ENCODE measurements at places on chromosomes 3 and 15.

GRCh38 chr15:28006116-28006905 is 92.8 kb downstream of the OCA2 start:
- DNase-seq: no peak

DNA sequence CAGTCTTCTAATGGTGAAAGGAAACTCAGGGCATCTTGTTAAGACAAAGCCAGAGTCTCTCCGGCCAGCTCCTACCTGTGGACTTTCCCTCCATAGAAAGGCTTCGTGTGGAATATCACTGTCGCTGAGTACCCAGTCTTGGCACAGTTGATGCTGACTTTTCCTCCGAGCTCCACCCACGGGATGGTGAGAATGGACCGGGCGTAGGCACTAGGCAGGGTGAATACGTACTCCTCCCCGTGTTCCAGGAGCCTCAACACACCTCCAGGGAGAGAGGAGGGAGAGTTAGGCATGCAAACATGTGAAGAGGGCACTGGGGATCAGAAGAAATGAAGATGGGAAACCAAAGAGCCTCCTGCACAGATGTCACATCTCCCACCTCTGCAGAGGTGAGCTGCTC is 138.0 kb downstream of the STT3B start:
- DNase-seq: no peak

DNA sequence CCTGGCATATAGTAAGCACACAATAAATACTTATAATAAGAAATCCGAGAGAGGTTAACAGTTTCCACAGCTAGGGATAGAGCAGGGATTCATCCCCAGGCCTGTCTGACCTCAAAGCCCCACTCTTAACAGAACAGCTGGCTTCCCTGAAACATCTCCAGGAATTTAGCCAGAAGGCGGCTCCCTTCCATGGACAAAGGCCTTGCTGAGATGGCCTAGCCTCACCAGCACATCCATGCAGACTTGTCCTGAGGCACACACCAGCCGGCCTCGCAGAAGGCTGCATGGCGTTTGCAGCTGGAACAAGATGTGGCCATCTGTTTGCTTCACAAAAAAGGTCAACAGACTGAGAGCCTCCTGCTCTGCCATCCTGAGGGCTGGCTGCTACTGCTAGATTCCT is 245.4 kb downstream of the SLCO3A1 start:
- DNase-seq: no peak

- DNase-seq: no peak
Measured at GRCh38 chr3:58266577-58266976, 29.0 kb downstream of the ABHD6 start.

DNA sequence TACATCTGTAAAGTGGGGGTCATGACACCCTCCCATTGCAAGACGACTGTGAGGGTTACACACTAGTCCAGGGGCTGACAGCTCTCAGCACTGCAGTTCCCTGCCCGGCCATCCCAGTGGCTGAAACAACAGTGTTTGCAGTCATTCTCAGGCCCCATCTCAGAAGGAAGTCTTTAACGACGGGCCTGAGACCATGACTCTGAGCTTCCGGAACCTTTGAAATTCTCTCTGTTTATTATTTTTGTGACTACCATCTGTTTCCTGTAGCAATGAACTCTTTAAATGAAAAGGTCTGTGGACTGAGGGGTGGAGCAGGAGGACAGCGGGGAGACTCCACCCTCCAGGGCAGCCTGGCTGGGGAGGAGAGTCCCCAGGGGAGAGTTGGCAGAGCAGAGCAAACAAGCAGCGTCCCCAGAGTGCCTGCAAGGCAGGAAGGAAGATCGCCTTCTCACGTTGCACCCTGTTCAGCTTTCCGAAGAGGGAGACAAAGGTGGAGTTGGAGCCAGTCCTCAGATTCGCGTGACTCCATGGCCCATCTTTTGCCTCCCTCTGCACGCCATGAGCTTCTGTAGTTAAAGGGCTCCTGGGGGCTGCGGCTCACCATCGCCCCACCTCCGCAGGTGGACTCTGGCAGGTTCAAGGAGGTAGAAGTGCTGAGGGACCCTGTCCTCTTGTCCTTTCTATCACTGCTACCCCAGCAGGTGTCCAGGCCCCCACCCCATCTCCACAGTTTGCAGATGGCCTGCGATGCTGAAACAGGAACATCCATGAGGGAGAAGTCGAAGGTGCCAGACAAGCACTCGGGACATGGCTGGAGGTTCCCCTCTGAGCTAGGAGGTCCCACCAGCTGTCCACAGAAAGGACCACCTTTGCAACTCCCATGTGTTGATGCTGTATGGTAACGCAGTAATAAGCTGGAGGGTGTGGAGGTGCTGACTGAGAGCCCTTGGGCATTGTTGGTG is 525.8 kb upstream of the PROK2 start:
- no peak for DNase-seq

DNA sequence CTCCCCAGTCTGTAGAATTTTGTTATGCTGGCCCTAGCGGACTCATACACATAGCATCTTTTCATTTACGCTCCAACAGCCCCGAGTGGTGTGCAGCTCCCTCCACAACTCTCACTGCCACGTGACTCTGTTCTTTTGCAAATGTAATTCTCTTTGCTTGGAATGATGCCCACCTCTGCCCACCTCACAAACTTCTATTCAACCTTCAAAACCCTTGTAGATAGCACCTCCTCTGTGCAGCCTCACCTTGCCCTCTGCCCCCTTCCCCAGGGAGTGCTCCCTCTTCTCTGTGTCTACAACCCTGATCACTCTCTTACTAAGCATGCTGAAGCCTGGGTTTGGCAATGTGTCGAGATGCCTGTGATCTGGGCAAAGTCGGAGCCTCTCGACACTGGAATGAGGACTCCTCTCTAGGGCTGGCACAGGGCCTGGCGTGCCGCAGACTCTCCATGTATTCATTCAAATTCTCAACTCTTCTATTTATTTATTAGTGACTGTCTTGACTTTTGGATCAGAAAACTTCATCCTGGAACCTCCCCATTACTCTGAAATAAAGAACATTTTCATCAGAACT is 73.5 kb downstream of the MGLL start:
- no peak for DNase-seq

GRCh38 chr3:192920411-192920810 is 2.8 kb upstream of the MB21D2 start:
- DNase-seq: no peak

DNA sequence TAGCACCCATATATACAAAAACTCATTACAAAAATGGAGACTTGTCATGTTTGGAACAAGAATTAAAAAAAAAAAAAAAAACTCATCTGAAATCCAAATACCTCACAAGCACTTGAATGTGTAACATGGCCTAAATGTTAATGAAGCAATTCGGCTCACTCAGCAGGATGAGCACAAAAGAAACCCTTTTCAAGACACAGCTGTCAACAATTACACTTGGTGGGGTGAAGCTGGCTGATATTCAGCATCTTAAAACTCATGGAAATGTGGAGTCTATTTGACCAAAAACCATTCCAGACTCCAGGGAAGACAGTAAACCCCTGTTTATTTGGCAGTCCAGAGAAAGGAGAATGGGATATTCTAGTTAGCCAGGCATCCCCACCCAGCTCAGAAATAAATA is 205.4 kb upstream of the TSC22D2 start:
- DNase-seq: no peak

- no peak for DNase-seq
Measured at GRCh38 chr3:196431181-196432136, 768 bp downstream of the UBXN7 start.

DNA sequence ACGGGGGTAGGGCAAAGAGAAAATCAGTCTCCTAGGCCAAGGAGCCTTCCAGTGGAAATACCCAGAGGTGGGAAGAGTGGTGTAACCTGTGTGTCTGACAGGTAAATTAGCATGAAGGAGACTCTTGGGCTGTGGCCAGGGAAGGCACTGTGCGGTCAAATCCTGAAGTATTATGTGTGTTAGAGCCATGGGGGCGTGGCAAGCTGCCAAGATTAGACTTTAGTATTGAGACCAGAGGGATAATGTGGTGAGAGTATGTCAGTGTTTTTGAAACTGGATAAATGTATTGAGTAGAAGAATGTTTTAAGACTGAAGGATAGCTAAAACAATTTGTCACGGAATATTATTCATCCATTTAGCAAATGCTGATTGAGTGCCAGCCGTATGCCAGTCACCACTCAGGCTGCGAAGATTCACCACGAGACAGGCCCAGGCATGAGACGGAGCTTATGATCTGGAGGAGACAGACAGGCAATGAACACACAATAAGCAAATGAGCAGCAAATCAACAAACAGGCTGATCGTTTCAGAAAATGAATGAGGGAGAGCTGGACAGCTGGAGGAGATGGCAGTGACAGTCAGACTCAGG is 445.9 kb downstream of the MCTP2 start:
- no peak for DNase-seq

GRCh38 chr15:68508485-68509189 is 70.2 kb upstream of the CORO2B start:
- DNase-seq: no peak

- no peak for DNase-seq
Measured at GRCh38 chr3:46462111-46462510, 2.6 kb downstream of the LTF start.

- DNase-seq: no peak
Measured at GRCh38 chr3:197001972-197002700, 27.5 kb downstream of the MELTF start.

- DNase-seq: peak; percentile 6
Measured at GRCh38 chr15:75694241-75695182, 18.1 kb downstream of the CSPG4 start.

GRCh38 chr15:47339800-47340570 is 377.3 kb upstream of the SEMA6D start:
- no peak for DNase-seq

DNA sequence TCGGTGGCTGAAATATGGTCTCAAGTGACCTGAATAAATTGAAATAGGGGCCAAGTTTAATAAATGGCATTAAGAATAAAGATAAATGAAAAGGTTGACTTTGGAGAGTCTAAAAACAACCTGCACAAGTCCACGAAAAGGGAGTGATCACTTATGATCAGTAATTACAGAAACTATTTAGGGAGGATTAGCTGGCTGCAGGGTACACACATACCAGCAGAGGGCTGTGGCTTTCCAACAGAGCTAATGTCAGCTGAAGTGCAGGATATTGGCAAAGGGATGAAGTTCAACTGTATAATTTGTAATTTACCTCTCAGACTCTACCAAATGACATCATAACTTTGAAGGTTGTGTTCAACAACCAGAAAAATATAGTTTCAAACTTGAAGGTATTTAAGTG is 86.8 kb downstream of the SYNPR start:
- DNase-seq: no peak

DNA sequence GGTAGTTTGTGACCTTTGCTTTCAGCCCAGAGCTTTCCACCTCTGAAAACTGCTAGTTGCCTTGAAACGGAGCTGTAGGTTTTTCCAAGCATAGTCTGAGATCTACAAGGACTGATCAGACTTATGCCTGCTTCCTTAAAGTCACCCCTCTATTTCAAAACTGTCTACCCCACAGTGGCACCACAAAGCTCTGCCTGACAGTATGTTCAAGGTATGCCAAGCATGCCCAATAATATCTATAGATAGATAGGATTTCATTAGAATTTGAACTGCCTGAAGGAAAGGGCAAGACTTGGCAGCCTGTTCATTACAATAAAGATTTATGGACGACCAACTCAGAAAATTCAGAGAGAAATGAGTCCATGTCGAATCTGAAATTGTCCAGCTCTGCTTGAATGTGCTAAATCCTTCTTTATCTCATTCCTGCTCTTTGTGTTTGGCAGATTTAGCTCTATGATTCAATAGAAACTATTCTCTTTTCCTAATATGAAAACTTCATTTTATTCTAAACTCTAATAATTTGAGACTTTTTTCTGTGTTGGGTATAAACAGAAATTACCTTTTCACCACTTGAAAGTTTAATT is 227.6 kb upstream of the TBC1D5 start:
- no peak for DNase-seq

GRCh38 chr15:39202641-39203040 is 378.2 kb upstream of the THBS1 start:
- no peak for DNase-seq

DNA sequence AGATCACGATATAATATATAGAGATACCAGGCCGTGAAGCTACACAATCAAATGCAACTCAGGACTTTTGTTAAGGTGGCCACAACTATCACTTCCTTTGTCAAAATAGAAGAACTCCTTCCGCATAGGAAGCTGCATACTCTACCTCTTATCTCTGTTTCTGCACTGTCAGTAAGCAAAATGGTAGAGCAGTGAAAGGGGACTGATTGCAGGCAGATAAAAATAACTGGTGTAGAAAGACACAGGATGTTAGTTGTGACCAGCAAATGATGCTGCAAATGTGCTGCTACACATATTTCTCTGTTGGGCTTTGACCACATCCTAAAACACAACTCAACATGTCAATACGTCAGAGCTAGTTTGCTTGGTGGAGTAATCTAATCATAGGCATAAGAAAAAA is 16.3 kb upstream of the TRAT1 start:
- DNase-seq: no peak

- no peak for DNase-seq
Measured at GRCh38 chr3:18207226-18207625, 217.9 kb downstream of the SATB1 start.

DNA sequence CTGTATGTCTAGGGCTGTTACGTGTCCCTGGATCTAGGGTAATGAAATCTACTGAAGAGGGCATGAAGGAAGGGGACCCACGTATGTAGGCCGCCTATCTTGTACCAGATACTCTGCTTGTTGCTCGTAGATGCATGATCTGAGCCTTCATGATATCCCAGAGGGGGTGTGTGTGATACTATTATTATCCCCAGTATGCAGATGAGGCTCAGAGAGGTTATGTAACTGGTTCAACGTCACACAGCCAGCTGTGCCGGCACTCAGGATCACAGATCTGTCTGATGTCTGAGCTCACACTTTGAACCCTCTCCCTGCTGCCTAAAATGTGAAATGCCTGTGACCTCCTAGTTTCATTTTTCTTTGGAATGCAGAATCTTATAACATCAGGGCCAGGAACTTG is 36.2 kb upstream of the SEC13 start:
- no peak for DNase-seq

- DNase-seq: no peak
Measured at GRCh38 chr3:72555714-72556113, 292.5 kb downstream of the SHQ1 start.

All from stimulated activated CD4-positive, alpha-beta T cell treated with anti-CD3 and anti-CD28 coated beads, Interleukin-15, amount 100 ng/mL, for 48 hours (primary cell).